ENCODE measurements at places on chromosomes 5 and 9. TPM values are rescaled to one million over a fixed set of nuclear protein-coding genes. Genes with fewer than 3 reads are reported as not detected.

DNA sequence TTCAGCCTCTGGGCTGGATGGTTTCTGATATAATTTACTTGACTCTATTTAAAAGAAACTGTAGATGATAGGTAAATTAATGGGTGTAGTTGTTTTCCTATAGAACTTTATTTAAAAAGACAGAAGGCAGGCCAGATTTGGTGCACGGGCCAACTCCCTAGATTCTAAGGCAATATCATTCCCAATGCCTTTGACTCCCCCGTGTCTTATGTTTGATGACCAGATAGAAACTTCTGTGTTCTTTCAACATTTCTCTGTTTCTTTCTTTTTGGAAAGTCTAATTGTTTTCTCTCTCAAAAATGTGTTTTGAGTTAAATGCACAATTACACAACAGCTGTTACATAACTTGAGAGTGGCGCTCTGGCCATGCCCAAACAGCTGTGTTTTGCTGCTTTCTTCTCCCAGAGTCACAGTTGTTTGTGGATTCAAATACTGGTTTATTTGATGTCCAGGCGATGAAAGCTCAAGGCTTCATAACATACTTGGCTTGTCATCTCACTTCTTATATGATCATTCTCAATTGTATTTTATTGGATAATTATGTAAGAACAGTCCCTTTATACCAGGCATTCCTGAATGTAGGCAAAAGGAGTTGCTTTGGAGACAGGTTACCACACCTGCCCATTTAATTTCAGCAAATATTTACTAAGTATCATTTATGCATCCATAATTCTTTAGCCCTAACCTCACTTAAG, 1.7 kb upstream of the ALDH1A1 start:
- no peak for DNase-seq
- no peak overlapping the region for H3K27ac ChIP-seq
- no peaks in the 10 kb centered on the region for H3K36me3 ChIP-seq
- H3K4me3 ChIP-seq = no peak overlapping the region
- no peaks in the 10 kb centered on the region for H3K4me1 ChIP-seq
- H3K27me3 ChIP-seq = peaks cover 11% of the 10 kb centered on the region

Gene LHFPL2
- 0.34 TPM for total RNA-seq

DNA sequence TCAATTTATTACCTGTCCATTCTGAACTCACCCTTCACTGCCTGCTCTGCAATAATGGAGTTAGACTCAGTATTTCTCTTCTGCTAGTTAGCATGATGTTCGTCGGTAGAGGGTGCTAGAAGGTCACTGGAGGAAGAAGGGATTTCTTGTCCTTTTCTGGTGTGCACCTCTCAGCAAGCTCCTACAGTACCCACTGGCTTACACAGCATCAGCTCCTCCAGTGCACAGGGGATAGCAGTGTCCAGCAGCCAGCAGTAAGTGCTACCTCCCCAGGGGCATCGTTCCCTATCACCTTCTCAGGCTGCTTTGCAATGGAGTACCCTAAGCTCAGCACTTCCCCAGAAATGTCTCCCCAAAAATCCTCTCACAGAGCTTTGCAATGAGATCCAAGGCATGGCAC, 45.9 kb upstream of the APC start:
- H3K27ac ChIP-seq = no peak overlapping the region
- no peaks in the 10 kb centered on the region for H3K4me1 ChIP-seq
- H3K36me3 ChIP-seq = no peaks in the 10 kb centered on the region

Gene COL23A1
- total RNA-seq = 0.68 TPM

DNA sequence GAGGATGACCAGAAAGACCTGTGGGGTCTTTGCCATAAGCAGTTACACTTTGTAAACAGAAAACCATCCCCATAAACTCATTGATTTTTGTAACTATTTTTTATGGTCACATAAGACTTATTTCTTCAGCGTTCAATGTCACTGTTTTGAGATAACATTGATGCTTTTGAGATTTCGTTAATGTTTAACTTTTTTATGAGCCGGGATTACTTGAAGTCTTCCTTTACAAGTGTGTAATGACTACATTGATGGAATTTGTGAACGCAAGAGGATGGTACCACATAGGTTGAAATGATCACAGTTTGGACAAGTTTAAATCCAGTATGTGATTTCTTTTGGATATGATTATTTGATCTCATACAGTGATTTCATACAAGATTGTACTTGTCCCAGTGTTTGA, 1.8 kb downstream of the SLC12A2 start:
- no peak overlapping the region for H3K27ac ChIP-seq
- peaks cover 42% of the 10 kb centered on the region for H3K4me1 ChIP-seq
- DNase-seq = no peak
- H3K36me3 ChIP-seq = peaks cover 19% of the 10 kb centered on the region

DNA sequence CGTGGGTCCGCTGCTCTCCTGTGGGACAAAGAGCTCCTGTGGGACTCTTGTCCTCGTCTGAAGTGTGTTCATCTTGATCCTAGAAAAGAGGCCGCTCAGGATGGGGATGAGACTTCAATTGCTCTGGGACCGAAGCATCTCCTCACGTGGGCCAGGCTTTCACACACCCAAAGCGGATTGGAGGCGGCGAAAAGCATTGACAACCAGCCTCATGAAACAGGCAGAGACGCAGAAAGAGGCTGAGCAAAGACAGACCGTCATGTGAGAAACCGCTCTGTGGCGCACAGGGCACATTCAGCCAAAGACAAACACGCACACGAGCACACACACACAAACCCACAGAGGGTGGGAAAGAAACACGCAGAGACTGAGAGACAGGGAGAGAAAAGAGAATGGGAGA, 479.5 kb downstream of the SPATA31A7 start:
- peaks cover 4% of the 10 kb centered on the region for H3K36me3 ChIP-seq
- H3K27me3 ChIP-seq = no peaks in the 10 kb centered on the region
- no peaks in the 10 kb centered on the region for H3K4me1 ChIP-seq
- no peak overlapping the region for H3K27ac ChIP-seq

Data from activated CD8-positive, alpha-beta T cell treated with anti-CD3 and anti-CD28 coated beads, Interleukin-2, amount 10 ng/mL, durations not matched to agents 7 days and 5 days (primary cell).